RWPE2 (cell line): ENCODE measurements at places on chromosomes 5 and 9.

DNA sequence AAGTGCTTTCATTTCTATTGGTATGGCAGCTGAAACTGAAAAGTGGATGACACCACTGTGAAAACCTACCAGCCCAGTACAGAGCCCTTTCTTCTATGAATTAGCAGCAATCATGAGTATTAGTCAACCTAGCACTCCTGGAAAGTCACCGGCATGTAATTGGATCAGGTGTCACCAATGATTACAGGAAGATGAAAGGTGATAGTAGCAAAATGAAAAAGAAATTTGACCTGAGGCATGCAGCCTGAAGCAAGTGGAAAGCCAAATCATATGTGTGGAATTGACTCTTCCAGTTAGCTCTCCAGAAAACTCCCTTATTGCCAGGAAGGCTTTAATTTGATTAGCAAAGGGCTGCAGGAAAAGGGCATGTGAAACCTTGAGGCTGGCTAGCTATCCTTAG, 81.2 kb upstream of the NAA35 start:
- DNase-seq: no peak

DNA sequence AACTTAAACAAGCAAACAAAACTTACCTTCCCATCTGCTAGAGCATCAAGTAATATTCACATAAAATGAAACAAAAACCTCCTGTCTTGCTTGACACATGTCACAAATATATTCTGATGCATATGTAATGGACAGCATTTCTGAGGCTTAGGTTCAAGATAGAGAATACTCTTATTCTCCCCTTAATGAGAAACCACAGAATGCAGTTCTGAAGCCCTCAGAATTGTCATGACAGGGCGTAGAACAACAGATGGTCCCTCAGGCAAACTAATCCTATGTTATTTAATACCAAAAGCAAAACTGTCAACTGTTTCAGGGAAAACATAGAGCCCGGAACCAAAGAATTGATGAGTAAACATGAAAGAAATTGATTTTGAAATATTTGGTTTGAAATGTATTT, 229.9 kb upstream of the RIOK2 start:
- no peak for DNase-seq

DNA sequence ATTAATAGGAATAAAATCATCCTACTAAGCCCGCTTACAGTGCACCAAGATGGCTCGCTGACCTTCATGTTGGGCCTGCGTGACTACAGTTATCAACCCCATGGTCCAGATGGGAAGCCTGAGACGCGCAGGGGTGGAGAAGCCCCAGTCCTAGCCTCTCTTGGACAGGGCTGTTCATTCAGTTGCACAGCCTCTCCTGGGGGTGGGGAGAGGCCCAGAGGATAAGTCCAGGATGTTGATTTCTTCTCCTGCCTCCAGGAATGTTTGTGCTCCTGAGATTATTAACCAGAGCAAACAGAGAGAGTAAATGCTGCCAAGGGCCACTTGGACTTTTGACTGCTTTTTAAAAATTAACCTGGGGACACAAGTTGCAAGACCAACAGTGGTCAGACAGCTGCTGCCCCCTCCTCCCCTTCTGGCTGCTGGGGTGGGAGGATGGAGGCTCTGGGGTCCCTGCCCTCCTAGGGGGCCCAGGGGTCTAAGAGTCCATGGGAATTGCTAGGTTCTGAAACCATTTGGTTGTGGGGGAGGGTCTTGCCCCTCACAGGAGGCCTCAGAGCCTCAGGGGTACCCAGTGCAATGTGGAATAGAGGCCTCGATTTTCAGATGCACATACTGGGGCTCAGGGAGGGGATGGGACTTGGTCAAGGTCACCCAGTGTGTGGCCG, 2.8 kb upstream of the AMBP start:
- peak; percentile 23 for DNase-seq

DNA sequence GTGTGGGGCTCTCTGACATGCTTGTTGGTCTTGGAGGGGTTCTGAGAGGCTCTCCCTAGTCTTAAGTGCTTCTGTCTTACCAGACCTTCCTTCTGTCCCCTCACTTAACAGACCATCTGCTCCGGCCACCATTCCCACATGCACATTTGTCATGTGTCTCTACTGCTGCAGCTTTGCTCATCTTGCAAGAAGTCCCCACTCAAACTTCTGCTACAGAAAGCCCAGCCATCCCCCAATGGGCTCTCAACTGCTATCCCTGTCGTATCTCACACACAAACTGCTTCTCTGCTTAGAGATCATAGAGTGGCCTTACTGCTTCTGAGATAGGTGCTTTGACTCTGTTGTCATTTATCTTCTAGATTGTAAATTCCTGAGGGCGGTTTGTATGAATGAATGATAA, 69.4 kb downstream of the NUP214 start:
- no peak for DNase-seq

DNA sequence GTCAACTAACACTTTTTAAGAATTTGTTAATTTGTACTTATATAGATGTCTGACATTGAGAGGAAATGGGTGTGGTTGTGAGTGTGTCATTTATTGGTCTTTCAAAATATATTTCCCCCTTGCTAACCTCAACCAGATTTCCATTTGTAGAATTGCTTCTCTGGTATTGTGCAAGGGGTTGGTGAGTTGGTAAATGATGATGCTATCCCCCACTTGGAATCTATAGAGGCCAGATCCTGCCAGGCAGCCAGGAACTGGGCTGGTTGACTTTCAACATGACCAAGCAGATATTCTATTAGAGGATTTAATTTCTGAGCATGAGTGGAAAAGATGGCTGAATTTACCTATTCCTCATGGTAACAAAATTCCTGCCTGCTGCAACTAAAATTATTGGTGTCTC, 306.6 kb upstream of the KIF2A start:
- no peak for DNase-seq

DNA sequence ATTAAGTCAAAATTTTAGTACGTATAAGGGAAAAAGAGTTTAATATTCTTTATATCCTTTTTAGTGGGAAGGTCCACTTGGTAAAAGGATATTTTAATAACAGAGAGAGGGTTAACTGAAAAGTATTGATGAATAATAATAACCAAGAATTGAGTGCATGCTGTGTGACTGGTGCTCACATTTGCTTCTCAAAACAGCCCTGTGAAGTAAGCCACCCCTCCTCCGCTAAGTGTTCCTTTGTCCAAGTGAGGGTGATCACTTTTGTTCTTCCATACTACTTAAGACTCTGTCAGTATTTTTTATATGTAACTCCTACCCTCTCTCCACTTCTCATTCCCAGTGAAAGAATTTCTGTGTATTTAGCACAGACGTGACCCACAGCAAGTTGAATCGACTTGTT, 51.5 kb downstream of the SLC44A1 start:
- no peak for DNase-seq

DNA sequence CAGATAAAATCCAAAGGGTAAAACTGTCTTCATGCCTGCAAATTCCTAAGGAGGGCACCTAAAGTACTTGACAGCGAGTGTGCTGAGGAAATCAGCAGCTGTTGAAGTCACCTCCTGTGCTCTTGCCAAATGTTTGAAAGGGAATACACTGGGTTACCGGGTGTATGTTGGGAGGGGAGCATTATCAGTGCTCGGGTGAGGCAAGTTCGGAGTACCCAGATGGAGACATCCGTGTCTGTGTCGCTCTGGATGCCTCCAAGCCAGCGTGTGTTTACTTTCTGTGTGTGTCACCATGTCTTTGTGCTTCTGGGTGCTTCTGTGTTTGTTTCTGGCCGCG, 727 bp upstream of the ADRB2 start:
- DNase-seq: no peak
